A549 treated with Hydrocortisone at 1 μM for 4 hours (cell line): ENCODE measurements at places on chromosomes 6 and 20. TPM values are rescaled to one million over a fixed set of nuclear protein-coding genes. Genes with fewer than 3 reads are reported as not detected.

Gene C4A
- total RNA-seq, result 0.79 to 1.5 TPM (median 0.85 TPM) in 5 replicates

Gene HLA-G
- total RNA-seq, result not detected in 5 replicates

Gene TRIM38
- 1.4 to 2.2 TPM (median 1.8 TPM) in 5 replicates for total RNA-seq

Gene TNXB
- 0.32 to 0.66 TPM (median 0.52 TPM) in 5 replicates for total RNA-seq

Gene PLCB4
- total RNA-seq, result 14.4 to 23.2 TPM (median 17.9 TPM) in 5 replicates

Gene PI3
- 2.3 to 5.0 TPM (median 2.9 TPM) in 5 replicates for total RNA-seq

Gene ULBP3
- total RNA-seq, result 2.5 to 4.9 TPM (median 3.4 TPM) in 5 replicates

Gene POM121L2
- total RNA-seq, result 0.02 TPM in 1 of 5 replicates, not detected in the others

Gene LY6G5C
- 0.75 to 2.1 TPM (median 1.5 TPM) in 5 replicates for total RNA-seq

Gene MAP7
- 18.0 to 22.9 TPM (median 21.1 TPM) in 5 replicates for total RNA-seq

Gene GMDS
- total RNA-seq, result 7.5 to 9.5 TPM (median 8.5 TPM) in 5 replicates

Gene TRDN
- total RNA-seq, result not detected in 5 replicates

Gene SLPI
- total RNA-seq, result 8.8 to 15.1 TPM (median 11.1 TPM) in 5 replicates

Gene ASIP
- not detected in 5 replicates for total RNA-seq

Gene AGER
- total RNA-seq, result 1.2 to 2.3 TPM (median 1.6 TPM) in 5 replicates

Gene FOXS1
- 0.20 to 0.42 TPM (median 0.39 TPM) in 5 replicates for total RNA-seq

Gene BTNL2
- total RNA-seq, result not detected in 5 replicates

Gene SLC17A2
- not detected in 5 replicates for total RNA-seq

Gene COL12A1
- total RNA-seq, result 4.0 to 7.8 TPM (median 4.6 TPM) in 5 replicates

Gene ATP9A
- total RNA-seq, result 12.2 to 19.7 TPM (median 15.6 TPM) in 5 replicates

Gene GRIK2
- total RNA-seq, result 0.29 to 0.47 TPM (median 0.36 TPM) in 5 replicates

Gene SPAG4
- 4.8 to 5.8 TPM (median 5.3 TPM) in 5 replicates for total RNA-seq
